Stimulated activated CD8-positive, alpha-beta memory T cell treated with anti-CD3 and anti-CD28 coated beads, Interleukin-7, amount 100 ng/mL, for 24 hours (primary cell): ENCODE measurements at places on chromosomes 6 and 20.

- no peak for DNase-seq
Observed at GRCh38 chr20:35801865-35802264, 30.1 kb downstream of the PHF20 start.

DNA sequence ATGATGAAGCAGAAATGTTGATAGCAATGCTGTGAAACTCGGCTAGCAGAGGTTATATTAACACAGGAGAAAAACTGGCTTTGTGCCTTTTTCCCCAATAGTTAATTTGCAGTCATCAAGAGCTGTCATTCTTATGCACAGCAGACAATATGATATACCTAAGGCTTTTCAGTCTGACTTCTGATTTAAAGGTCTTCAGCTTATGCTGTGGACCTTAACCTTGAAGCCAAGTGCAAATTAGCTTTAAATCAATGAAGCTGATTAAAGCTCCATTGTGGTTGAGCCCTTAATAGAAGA, 171.6 kb upstream of the ID4 start:
- DNase-seq, result no peak

- DNase-seq, result no peak
Observed at GRCh38 chr6:88358846-88359245, 192.7 kb upstream of the CNR1 start.

- DNase-seq, result no peak
Observed at GRCh38 chr20:63835021-63835858, 4.2 kb upstream of the ZBTB46 start.

DNA sequence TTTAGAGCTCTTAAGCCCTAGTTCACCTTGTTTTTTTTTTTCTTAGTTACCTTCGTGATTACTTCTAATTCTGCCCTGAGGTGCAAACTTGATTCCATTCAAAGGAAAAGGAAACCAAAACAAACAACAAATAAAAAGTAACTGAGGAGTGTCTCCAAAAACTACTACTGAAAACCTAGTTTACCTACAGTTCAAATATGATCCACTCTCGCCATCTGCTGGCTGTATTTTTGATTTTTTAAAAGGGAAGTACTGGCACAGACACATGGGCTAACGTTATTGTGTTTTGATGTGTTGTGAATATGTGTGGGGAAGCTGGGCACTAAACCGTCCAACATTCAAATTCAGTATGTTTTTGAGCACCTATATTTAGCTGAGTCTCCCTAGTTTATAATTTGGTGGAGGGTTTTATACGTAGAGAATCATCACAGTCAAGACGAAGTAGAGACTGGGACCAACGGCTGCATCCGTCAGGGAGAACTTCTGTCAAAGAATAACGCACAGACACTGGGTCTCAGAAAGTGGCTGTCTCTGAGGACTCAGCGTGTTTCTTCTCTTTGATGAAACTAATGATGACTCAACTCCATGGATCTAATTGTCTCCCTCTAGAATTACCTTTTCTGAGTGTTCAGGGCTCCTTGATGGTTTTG, 373.5 kb upstream of the BTBD3 start:
- DNase-seq, result no peak

GRCh38 chr6:139392794-139393193, 18.3 kb upstream of the CITED2 start:
- no peak for DNase-seq

DNA sequence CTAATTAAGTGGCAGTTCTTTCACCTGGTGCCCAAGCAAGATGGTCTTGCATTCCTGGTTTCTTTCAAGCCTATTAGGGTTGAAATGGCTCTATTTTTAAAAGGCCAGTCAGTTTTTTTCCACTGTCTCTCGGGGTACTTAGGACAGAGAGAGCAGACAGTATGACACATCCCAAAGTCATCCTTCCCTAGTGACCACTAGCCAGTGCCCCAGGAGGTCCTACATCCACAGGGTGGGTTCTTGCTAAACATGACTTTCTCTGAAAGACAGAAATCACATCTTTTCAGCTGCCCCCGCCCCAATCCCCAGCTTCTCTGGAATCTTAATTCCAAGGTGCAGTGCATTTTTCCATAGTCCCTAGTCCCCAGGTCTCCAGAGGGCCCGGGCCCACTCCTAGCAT, 192.4 kb downstream of the SLC24A3 start:
- DNase-seq, result no peak

- no peak for DNase-seq
Observed at GRCh38 chr6:1965596-1966224, 279.7 kb downstream of the GMDS start.
